ENCODE measurements at places on chromosomes 6 and 20. TPM values are rescaled to one million over a fixed set of nuclear protein-coding genes. Genes with fewer than 3 reads are reported as not detected.

- DNase-seq, result peak; percentile 36
These were observed 16.8 kb upstream of the ARFGEF2 start for GRCh38 chr20:48904566-48905296.

HCRTR2 gene
- total RNA-seq, result not detected

SALL4 gene
- 0.19 TPM for total RNA-seq

DNA sequence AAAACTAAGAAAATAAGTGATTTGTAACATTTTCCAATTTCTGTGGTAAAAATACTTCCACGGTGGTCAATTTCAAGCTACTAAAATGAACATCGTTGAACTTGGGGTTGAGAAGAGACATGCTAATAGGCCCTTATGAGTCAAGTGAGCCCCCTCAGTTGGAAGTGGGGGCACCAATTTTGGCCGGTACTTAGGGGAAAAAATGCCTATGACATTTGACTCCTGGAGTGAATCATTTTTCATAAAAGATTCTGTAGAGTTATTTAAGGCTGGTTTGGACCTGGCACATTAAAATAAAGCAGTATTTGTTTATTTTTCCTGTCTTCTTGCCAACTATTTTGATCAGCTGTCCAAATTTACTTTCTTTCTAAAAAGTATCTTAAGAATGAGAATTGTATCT lies 32.4 kb upstream of the CAP2 start:
- DNase-seq, result no peak

- DNase-seq, result no peak
These were observed 644.3 kb downstream of the EPM2A start for GRCh38 chr6:145090801-145091585.

DNA sequence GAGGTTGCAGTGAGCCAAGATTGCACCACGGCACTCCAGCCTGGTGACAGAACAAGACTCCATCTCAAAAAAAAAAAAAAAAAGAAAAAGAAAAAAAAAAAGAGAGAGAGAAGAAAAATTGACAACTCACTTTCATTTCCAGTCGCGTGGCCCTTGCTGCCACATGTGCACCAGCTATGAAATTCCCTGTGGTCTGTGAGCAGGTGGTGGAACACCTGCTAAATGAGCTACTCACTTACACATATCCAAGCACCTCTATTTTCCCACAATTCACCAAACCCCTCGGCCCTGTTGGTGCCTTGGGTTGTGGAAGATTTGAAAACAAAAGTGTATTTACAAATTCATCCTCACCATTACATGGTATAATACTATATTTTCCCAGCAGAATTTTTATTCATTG lies 105.2 kb upstream of the ASF1A start:
- DNase-seq, result no peak

Data from omental fat pad (tissue), 4 donors.